Urinary bladder (tissue), 4 donors: ENCODE measurements at places on chromosomes 1 and 21.

DNA sequence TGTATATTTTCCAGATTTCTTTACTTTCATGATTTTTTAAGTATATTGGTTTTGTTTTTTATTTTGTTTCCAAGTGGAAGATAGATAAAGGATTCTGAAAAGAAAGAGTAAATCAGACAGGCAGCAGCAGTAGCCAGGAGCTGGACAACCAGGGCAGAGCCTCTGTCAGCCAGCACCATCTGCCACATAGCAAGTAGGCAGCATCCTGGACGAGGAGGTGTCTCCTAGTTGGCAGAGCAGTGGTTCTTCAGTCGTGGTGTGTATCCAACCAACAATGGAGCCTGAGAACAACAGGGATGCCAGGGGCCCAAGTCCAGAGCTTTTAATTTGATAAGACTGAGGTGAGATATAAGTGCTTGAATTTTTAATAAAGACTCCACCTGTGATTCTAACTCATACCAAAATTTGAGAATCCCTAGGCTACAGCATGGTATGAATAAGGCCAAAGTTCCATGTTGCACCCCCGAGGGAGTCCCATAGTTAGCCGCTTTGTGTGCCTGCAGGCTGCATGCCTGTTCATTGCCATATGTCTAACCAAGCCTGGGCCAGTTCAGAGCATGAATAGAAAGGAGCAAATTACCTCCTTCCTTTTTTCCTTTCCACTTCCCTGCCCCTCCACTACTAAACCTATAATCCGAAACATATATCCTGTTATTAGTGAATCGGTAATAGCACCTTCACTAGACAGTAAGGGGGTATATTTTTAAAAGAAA lies 153.2 kb downstream of the NTNG1 start:
- no peak for DNase-seq

- no peak for DNase-seq
Measured at GRCh38 chr1:36709869-36710481, 227.3 kb upstream of the CSF3R start.

GRCh38 chr1:50492142-50492541 lies 68.9 kb upstream of the DMRTA2 start:
- DNase-seq = no peak

GRCh38 chr1:170536924-170537551 lies 5.1 kb downstream of the GORAB start:
- no peak for DNase-seq

DNA sequence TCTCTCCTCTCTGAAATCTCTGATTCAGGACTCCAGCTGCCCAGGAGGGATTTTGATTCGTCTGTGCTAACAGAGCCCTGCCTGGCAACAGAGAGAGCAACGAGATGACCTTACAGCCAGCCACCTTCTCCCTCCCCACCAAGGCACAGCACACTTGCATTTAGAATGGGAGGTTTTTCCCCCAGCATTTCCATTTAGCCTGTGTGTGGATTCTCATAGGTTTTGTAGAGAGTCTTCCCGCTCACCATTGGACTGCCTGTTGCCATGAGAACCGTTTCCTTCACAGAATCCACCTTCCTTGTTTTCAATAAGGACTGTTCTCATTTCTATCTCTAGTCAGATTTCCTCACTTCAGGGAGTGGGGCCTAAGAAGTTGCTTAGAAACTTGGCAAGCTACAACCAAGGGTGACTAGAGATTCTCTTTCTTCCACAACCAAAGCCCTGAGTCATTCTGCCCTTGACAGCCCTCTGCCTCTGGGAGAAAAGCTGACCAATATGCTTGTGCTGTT lies 5.8 kb upstream of the IKBKE start:
- DNase-seq = no peak

- no peak for DNase-seq
Measured at GRCh38 chr1:228958741-228959140, 223.5 kb downstream of the RHOU start.

- DNase-seq = no peak
Measured at GRCh38 chr1:183418696-183419095, 516 bp upstream of the NMNAT2 start.

- DNase-seq = no peak
Measured at GRCh38 chr1:14742181-14742980, 143.9 kb downstream of the KAZN start.

GRCh38 chr1:5690898-5691297 lies 301.3 kb downstream of the NPHP4 start:
- DNase-seq = no peak

DNA sequence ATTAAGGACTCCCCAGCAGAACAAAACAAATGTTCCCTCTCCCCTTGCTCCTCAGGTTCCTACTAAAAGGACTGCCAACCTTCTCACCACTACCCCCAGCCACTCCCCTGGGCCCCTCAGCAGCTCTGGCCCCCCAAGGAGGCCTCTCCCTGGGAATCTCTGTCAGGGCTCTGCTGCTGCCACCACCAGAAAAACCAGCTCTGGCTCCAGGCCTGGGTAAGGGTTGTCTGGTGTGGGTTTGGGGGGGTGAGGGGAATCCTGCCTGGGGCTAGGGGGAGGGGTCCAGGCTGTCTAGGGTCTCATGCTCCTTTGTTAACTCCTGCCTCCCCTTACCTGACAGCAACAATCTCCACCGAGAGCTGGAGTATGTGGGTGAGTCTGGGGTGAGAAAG lies 4.8 kb downstream of the NECTIN4 start:
- DNase-seq = no peak

- DNase-seq = no peak
Measured at GRCh38 chr1:29827237-29827750, 591.0 kb downstream of the PTPRU start.
